ENCODE measurements at places on chromosomes 7 and 10. TPM values are rescaled to one million over a fixed set of nuclear protein-coding genes. Genes with fewer than 3 reads are reported as not detected.

DNA sequence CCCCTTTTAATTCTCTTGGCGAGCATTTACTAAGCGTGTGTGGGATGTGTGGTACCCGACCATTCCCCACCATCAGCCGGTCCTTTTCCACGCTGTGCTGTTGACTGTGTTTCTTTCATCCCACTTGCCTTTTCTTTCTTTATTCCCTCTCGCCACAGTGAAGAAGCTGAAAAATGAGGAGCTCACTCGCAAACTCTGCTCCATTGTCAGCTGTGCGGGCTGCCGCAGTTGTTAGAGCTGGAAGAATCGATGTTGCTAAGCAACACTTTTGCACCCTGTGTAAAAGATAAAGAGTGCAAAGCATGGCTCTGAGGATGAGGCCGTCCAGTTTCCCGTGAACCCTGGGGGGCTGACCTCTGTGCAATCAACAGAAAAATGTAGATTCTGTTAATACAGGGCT lies 203.1 kb upstream of the NEBL start:
- DNase-seq, result no peak

DNA sequence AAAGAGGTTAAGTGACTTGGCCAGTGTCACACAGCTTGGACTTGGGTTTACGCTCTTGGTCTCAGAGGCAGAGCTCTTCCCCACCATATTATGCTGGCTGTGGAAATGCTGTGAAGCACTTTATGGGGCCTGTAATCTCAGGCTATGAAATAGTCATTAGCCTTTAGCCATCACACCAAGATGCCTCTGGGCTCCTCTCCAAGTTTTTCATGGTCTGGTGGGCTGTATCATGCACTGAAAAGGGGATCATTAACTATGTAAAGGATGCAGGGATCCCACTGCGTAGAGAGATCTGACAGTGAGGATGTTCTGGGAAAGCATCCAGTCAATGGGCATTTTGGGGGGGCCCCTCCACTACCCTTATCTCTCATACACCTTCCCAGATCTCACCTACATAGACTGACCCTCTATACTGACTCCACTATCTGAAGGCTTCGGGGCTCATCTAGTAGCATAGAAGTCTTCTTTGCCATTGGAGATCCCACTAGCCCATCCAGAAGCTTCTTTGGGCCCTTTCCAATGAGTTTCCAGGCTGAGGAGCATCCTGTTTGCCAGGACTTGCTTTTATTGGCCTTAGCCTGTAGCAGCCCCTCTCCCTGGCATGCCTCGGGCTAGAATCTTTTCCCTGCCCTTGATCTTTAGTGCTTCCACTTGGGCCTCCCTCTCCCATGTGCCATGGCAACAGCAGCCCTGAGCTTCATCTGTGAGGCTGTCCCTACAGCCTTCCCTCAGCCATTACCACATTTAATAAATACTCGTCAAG lies 19.6 kb downstream of the FRMPD2 start:
- no peak for DNase-seq

DNA sequence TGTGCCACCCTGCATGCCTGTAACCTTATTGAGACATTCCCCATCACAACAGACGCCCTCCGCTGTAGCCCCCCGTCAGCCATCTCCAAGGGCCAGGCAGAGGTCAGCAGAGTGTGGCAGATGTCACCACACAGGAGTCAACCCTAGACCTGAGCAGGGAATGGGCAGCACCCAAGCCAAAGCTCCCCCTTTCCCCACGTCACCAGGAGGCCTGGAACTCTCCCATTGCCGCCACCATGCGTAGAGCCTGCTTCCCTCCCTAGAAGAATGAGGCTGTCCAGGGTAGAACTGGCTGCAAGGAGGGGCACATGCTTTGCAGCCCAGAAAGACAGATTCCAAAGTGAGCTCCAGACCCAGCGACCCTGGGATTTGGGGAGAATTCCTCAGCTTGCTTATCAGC lies 342.9 kb downstream of the TNS3 start:
- DNase-seq, result no peak

GRCh38 chr7:88339195-88339922 lies 32.7 kb upstream of the STEAP4 start:
- no peak for DNase-seq

GRCh38 chr7:36633377-36633776 lies 90.9 kb downstream of the AOAH start:
- DNase-seq, result no peak

PLAU gene
- total RNA-seq, result not detected
